Chondrocyte (in vitro differentiated cells): ENCODE measurements at places on chromosomes 16 and 17. TPM values are rescaled to one million over a fixed set of nuclear protein-coding genes. Genes with fewer than 3 reads are reported as not detected.

DNA sequence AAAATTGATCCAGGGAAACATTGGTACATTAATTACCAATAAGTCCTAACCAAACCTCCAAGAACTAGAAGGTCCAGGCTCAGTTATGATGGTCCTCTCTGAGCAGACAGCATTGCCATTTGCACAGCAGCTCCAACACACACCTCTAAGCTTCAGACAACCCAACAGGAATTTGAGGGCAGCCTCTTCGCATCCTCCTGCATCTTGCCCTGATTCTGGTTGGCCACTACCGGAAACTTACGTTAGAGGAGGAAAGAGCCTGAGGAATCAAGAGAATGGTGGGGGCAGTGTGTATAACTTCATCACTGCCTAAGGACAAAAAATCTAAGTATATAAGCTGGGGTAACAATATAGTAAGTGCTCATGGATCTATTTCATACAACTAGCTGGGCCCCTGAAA is 15.7 kb downstream of the FAM117A start:
- no peak overlapping the region for H3K4me3 ChIP-seq
- H3K27me3 ChIP-seq, result no peaks in the 10 kb centered on the region
- no peaks in the 10 kb centered on the region for H3K4me1 ChIP-seq
- DNase-seq, result no peak
- H3K36me3 ChIP-seq, result no peaks in the 10 kb centered on the region

DNA sequence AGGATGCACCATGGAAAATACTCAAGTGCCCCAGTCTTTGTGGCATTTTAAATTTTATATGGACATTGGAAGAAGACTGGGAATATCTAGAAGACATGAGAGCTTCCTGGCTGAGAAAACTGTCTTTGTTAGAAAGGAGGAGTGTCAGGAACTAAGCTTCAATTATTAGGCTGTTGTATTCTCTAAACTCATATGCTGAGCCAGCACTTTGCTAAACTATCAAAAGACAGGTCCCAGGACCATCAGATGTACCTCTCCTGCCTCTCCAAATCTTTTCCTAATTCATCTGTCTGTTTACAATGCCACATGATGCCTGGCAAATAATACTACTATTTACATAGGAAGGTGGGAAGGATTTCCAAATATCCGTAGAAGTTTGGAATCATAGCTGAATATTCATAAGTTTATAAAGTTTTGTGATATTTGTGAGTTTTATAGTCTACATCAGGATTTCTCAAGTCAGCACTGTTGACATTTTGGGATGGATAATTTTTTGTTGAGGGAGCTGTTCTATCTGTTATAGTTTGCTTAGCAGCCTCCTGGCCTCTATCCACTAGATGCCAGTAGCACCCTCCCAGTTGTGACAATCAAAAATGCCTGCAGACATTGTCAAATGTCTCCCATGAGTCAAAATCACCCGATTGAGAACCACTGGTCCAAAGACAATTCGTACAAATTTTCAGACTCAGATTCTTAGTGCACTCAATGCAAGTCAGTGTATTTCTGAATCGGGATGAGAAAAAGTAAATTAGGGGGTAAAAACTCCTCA is 61.2 kb upstream of the NETO2 start:
- H3K27me3 ChIP-seq, result no peaks in the 10 kb centered on the region
- H3K36me3 ChIP-seq, result no peaks in the 10 kb centered on the region
- H3K4me3 ChIP-seq, result no peak overlapping the region
- H3K4me1 ChIP-seq, result no peaks in the 10 kb centered on the region

DNA sequence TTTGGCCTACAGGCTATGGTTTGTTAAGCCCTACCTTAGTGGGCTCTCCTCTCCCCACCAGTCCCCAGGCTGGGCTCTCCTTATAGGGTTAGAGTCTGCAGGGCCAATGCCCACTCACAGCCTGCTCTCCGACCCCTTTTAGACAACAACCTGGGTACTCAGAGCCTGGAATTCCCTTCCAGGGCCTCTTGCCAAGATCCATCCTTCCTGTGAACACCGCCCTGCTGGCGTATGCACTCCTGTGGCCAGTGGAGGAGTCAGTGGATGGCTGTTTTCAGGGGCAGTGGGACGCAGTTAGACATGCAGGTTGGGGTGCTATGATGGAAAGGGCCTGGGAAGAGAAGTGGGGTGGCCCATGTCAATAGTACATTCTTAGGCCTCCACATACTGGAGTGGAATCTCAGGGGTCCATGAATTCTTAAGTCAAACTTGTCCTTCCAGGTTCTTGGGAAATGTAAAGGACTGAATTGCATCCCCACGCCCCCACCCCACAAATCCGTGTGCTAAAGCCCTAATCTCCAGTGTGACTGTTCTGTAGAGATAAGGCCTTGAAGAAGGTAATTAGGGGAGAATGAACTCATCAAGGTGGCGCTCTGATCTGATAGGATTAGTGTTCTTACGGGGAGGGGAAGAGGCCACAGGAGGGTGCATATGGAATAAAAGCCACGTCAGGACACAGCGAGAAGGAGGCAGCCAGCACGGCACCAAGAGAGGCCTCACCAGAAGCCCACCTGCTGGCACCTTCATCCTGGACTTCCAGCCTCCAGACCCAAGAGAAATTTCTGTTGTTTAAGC is 81.6 kb upstream of the CACNG5 start:
- no peak overlapping the region for H3K27ac ChIP-seq
- no peak for DNase-seq
- H3K36me3 ChIP-seq, result peaks cover 21% of the 10 kb centered on the region
- H3K27me3 ChIP-seq, result no peaks in the 10 kb centered on the region

DNA sequence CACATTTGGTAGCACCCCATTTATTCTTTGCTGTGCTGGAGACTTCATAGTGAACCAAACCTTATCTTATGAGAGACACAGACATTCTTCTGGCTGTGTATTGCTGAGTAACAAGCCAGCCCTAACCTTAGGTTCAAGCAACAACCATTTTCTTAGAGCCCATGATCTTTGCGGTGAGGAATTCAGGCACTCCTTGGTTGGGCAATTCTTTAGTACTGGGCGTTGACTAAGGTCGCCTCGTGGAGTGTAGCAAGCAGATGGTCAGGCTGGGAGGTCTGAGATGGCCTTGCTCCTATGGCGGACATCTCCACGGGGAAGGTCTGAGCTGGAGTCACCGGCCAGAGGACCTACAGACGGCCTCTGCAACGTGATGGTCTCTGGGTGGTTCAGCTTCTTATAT is 43.1 kb downstream of the ARSG start:
- no peak overlapping the region for H3K4me3 ChIP-seq
- no peak for DNase-seq
- peaks cover 5% of the 10 kb centered on the region for H3K36me3 ChIP-seq
- no peaks in the 10 kb centered on the region for H3K4me1 ChIP-seq
- H3K27me3 ChIP-seq, result no peaks in the 10 kb centered on the region
- H3K27ac ChIP-seq, result no peak overlapping the region

DNA sequence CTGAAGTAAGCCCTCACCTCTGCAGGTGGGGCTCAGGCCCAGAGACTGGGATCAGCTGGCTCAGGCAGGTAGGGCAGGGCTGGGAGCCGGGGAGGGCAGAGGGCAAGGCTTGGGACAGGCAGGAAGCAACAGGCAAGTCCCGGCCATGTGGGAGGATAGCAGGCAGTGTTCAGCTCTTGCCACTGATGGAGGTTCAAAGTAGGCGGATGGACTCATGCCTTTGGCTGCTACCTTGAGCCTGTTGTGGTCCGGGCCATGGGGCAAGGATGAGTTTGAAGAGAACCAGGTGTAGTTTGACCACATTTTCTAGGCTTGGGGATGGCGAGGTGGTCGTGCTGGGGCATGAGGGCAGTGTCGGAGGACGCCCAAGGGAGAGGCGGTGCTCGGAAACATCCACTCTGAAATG is 2.7 kb downstream of the PRCD start:
- no peaks in the 10 kb centered on the region for H3K27me3 ChIP-seq
- no peaks in the 10 kb centered on the region for H3K36me3 ChIP-seq
- no peak overlapping the region for H3K4me3 ChIP-seq
- peaks cover 19% of the 10 kb centered on the region for H3K4me1 ChIP-seq

GRCh38 chr17:48263731-48264035 is 156.1 kb downstream of the SNX11 start:
- no peak for DNase-seq
- no peak overlapping the region for H3K27ac ChIP-seq
- no peaks in the 10 kb centered on the region for H3K4me1 ChIP-seq
- H3K36me3 ChIP-seq, result peaks cover 1% of the 10 kb centered on the region
- H3K4me3 ChIP-seq, result no peak overlapping the region

DNA sequence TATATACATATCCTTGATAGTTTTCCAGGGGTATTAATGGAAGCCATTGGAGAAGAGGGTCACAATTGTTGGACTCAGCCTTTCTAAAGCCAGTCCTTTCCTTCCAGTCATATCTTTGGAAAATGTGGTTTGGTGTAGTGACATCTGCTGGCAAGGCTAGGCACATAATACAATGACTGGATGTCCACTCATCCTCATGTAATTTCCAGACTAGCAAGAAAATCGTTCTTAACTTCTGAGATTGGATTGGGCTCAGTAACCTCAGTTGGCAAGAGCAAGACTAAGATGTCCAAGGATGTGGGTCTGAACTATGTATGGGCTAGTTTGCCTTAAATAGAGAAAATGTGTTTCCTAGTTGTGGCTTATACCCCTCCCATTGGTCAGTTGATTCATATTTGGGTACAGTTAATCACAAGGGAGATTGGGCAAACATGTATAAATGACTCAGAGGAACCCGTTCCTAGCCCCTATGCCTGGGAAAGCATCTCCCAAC is 8.7 kb upstream of the KAT7 start:
- no peak for DNase-seq
- peaks cover 22% of the 10 kb centered on the region for H3K4me1 ChIP-seq
- H3K36me3 ChIP-seq, result no peaks in the 10 kb centered on the region
- H3K27ac ChIP-seq, result no peak overlapping the region

GRCh38 chr17:33438578-33438977 is 145.5 kb upstream of the ASIC2 start:
- no peaks in the 10 kb centered on the region for H3K27me3 ChIP-seq
- no peaks in the 10 kb centered on the region for H3K36me3 ChIP-seq
- no peak for DNase-seq

GRCh38 chr16:14289692-14290340 is 218.7 kb downstream of the MRTFB start:
- peaks cover 10% of the 10 kb centered on the region for H3K4me1 ChIP-seq
- no peaks in the 10 kb centered on the region for H3K27me3 ChIP-seq
- DNase-seq, result no peak
- H3K27ac ChIP-seq, result no peak overlapping the region
- no peak overlapping the region for H3K4me3 ChIP-seq

- H3K4me1 ChIP-seq, result peaks cover 17% of the 10 kb centered on the region
- DNase-seq, result no peak
- no peaks in the 10 kb centered on the region for H3K27me3 ChIP-seq
- H3K36me3 ChIP-seq, result no peaks in the 10 kb centered on the region
Observed at GRCh38 chr16:24851700-24852099, 5.9 kb downstream of the SLC5A11 start.

CX3CL1 gene
- 11.2 to 47.9 TPM (median 46.0 TPM) in 3 replicates for total RNA-seq

DHX58 gene
- total RNA-seq, result 0.53 to 0.64 TPM (median 0.55 TPM) in 3 replicates

HMOX2 gene
- 45.9 to 69.4 TPM (median 46.4 TPM) in 3 replicates for total RNA-seq

MT1B gene
- total RNA-seq, result not detected in 3 replicates

KRTAP17-1 gene
- total RNA-seq, result not detected in 3 replicates
